ENCODE measurements at places on chromosomes 5 and 9. TPM values are rescaled to one million over a fixed set of nuclear protein-coding genes. Genes with fewer than 3 reads are reported as not detected.

- no peak for DNase-seq
These were observed 37.4 kb downstream of the P4HA2 start for GRCh38 chr5:132190161-132190817.

GRCh38 chr5:171387970-171388815 lies 544 bp downstream of the NPM1 start:
- DNase-seq: peak; percentile 74

DNA sequence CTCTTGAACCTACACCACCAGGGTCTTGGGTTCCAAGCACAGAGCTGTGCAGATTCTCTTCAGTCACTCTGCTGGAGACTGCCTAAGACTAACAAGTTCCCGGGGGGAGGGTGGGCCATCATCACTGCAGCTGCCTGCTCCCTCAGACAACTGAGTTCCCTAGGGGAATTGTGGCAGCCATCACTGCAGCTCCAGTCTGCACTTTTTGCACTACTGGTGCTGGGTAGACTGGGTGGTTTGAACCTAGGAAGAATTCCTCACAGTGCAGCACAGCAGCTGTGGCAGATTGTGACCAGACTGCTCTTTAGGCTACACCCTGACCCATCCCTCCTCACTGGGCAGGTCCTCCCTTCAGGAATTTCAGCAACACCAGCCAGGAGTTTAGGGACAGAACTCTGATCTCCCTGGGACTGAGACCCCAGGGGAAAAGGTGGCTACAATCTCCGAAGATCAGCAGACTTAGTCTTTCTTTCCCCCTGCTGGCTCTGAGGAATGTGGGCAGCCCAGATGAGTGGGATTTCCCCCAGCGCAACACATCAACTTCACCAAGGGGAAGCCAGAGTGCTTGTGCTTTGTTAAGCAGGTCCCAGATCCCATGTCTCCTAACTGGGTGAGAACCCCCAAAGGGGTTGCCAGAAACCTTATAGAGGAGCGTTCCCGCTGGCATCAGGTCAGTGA lies 30.9 kb upstream of the RGMB start:
- no peak for DNase-seq

- peak; percentile 73 for DNase-seq
These were observed 560 bp downstream of the DOCK2 start for GRCh38 chr5:169637549-169638121.

GRCh38 chr5:154107756-154108155 lies 69.0 kb downstream of the MFAP3 start:
- DNase-seq: no peak

DNA sequence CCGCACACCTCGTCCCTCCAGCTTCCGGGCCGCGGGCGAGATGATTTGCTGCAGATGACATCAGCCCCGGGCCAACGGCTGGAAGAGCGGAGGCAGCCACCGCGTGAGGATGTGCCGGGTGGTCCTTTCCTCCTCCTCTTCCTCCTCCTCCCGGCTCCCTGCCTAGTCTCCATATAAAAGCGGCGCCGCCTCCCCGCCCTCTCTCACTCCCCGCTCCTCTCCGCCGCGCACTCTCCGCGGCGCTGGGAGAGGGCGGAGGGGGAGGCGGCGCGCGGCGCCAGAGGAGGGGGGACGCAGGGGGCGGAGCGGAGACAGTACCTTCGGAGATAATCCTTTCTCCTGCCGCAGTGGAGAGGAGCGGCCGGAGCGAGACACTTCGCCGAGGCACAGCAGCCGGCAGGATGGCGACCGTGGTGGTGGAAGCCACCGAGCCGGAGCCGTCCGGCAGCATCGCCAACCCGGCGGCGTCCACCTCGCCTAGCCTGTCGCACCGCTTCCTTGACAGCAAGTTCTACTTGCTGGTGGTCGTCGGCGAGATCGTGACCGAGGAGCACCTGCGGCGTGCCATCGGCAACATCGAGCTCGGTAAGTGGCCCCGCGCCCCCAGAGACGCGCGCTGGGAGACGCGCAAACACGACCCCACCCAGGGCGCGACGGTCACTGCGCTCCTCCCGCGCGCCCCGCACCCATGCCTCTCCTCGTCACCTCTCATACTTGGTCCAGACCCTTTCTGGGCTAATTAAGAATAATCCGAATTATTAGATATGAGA lies at the start of gene MAP1B:
MAP1B (plus strand) TSS at position 345 of the 770 bp plus-strand sequence; CDS start at position 402, 57 bp downstream.
- DNase-seq: no peak

Gene CXCL14
- total RNA-seq: not detected

DNA sequence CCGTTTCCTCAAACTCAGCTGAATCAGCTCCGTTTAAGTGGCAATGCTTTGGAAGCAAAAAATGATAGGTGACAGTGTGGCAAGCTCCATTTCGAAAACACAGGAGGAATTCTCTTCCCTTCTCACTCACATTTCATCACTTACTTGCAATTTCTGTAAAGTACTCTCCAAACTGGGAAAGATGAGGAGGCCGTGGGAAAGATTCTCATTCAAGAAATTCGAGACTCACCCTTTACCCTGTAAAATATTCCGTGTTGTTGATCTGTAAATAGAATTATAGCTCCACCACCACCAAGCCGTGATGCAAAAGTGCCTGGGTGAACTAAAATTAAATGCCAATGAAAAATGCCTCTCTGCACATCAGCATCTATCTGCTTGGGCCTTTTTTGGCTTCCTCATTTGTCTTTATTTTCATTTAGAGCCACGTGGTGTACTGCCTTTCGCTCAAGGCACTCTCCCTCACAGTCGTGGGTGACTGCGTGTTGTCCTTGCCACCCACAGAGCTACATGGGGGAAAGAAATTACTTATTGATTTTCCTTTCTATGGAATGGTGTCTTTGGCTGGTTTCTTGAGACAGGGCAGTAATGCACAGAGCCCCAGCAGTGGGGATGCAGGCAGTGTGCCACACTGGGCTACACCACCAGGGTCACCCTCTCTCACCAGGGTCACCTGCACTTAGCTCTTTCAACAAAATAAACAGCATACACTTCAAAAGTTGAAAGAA lies 289.3 kb upstream of the TAS2R1 start:
- no peak for DNase-seq

DNA sequence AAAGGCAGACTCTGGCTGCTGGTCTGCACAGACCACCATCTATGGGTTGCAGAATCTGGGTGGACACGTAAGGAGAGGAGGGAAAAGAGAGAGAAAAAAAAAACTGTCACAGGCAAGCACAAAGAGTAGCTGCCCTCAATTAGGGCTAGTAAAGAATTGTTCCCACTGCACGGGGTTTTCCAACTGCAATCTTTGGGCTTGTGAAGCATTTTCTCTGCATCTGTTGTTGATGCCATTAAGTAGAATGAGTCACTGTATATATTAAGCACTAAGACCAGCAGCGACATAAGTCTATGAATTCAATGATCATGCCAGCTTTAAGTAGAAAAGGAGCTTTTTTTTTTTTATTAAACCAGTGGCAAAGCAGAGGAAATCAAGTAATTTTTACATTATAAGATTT lies 40.2 kb downstream of the MED10 start:
- no peak for DNase-seq

Gene TMED7
- total RNA-seq: 44.0 TPM

DNA sequence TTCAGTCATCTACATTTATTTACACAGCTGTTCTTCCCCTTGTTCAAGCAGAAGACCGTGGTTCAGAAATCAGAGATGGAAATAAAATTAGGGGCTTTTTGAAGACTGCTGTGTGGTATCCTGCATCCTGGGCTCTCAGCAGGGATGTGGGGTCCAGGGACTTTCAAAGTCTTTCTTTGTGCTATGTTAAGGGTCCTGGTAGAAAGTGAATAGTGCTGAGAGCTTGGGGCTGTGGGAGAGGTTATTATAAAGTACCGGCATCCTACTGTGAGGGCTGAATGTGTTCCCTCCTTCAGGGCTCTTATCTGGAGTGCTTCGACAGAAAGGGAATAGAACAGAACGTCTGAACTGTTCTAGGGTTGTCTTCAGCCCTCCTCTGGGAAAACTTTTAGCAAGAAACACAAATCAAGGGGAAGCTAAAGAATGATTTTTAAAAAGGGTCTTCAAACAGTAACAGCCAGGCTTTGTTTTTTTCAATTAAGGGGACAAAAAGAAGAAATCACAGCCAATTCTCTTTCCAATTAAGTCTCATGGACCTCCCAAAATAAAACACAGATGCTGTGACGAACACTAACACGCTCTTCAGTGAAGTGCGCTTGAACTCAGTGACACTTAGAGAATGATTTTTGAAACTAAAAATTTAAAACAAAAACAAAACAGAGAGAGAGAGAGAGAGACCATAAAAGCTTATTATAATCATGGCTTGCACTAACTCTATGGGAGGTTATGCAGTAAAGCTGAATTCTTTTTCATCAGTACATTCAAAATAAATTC lies 15.7 kb upstream of the SLC1A3 start:
- DNase-seq: no peak

GRCh38 chr9:117092582-117092981 lies 322.3 kb downstream of the ASTN2 start:
- DNase-seq: no peak

Gene CDC20B
- not detected for total RNA-seq

- no peak for DNase-seq
These were observed 87.1 kb downstream of the DIRAS2 start for GRCh38 chr9:90555351-90556057.

DNA sequence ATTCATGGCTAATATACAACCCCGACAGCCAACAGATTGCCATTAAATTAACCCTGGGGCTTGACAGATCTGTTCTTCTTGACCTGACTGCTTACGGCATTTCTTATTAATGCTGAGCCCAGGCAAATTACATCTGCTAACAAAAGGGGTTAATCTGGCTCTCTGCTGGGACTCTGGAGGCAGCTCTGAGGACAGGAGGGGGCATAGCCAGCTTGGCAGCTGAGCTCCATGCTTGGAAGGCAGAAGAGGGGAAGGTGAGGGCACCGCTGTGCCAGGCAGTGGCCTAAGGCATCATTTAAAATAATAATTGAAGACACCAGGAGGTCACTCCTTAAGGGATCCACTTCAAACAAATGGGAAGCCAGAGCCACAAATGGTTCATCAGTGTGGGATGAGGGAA lies 126.0 kb upstream of the GPR151 start:
- no peak for DNase-seq

Gene POU5F2
- 1.6 TPM for total RNA-seq

Gene HAVCR2
- 128 TPM for total RNA-seq

- no peak for DNase-seq
These were observed 100.5 kb upstream of the CCDC152 start for GRCh38 chr5:42655982-42656650.

Gene EQTN
- total RNA-seq: not detected

DNA sequence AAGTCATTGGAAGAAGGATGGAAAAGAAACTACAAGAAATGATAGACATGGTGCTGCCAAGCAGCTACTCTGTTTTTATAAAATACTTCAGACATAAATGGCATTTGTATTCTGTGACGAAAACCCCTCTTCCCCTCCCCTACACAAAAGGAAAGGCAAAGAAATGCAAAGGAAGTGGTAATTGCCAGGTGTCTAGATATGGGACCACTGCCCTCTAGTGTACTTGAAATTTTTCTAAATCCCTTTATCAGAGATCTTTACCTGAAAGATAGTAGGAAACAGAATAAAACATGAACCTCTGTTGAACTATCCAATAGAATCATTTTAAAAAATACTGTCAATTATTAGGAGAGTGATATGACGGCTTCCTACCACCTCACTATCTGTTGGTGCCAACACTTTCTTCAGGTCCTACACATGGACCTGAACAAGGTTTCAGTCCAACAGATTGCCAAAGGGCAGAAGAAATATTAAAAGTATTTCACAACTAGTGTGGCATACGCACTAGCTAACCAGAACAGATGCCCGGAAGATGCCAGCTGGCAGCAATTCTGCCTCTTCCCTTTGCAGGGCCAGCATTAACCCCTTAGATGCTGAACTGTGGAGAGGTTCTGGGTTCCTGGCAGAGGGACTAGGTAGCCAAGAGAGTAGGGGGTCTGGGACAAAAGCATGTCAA lies 104.1 kb downstream of the TSSK1B start:
- no peak for DNase-seq

DNA sequence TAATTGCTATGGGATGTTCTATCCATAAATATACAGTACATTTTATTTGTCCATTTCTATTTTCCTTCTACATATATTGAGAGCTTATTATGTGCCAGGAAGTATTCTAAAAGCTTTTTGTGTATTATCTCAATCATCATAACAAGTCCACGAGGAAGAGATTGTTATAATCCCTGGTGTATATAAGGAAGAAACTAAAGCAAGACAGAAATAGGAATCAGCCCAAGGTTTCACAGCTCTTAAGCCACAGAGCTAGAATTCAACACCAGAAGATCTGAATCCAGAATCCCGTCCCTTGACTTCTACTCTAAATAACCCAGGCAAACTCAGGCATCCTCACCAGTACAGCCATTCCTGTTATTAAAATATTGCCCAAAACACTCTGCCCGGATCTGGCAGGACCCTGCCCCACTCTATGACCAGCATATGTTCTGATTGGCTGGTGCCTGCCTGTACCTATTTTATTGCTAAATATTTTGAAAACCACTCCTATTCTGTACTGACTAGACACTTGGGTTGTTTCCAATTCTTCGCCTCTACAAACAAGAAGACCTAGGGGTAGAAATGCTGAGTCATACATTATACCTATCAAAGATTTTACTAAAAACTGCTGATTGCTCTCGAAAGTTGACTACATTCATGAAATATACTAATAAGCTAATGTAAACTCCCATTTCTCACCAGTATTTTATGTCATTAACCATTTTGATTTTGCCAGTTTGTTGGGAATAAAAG lies 297.4 kb downstream of the ENC1 start:
- DNase-seq: no peak

Gene OSMR
- not detected for total RNA-seq

Gene PCDH12
- 2.2 TPM for total RNA-seq

GRCh38 chr5:88694023-88694679 lies 188.8 kb downstream of the MEF2C start:
- no peak for DNase-seq

Gene DNAI1
- not detected for total RNA-seq

Gene SLC25A51
- total RNA-seq: 31.3 TPM

All from activated T-helper 1 cell treated with anti-CD3 and anti-CD28 coated beads, Interleukin-12 subunit alpha, Interleukin-12 subunit beta, Interleukin-2, Interleukin-4 antibody, amounts not matched to agents 30 ng/mL and 10 ng/mL and 1 ng/mL, durations not matched to agents 14 hours and 24 hours and 36 hours (primary cell).